SK-N-SH treated with all-trans-retinoic acid at 6 μM for 48 hours (cell line): ENCODE measurements at places on chromosomes 2 and 18.

GRCh38 chr2:17171446-17172049 lies 346.7 kb downstream of the RAD51AP2 start:
- peak; percentile 98 for ATAC-seq

GRCh38 chr2:109419171-109419756 lies 194.5 kb downstream of the SEPTIN10 start:
- ATAC-seq = no peak

DNA sequence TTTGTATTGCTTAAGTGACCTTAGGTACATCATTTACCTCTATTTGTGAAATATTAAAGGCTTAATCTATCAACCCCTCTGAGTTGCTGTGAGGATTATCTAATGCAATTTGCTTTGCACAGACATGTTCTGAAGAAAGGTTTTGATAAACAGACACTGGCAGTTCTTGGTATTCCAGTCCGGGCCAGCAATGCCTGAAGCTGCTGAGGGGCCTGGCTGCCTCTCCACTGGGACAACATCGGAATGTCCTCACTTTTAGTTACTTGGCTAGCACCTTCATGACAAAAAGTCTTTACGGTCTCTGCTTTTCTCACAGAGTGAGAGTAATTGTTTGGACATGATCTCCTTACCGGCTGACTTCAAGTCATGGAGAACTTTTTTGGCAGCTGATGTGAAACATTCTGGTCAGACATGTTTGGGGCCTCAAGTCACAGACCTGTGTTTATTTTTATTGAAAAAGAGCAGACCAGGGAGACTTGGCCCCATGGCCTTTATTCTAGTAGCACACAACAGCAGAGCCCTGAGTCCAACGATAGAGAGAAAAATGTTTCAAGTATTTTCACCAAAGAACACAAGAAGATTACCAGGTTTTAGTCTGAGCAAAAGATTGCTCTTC lies 1112.3 kb upstream of the FANCL start:
- no peak for ATAC-seq

- ATAC-seq = no peak
Measured at GRCh38 chr2:50514901-50515300, 517.0 kb downstream of the NRXN1 start.

GRCh38 chr18:59665057-59666006 lies 31.9 kb downstream of the CCBE1 start:
- no peak for ATAC-seq

- ATAC-seq = no peak
Measured at GRCh38 chr2:17107151-17107550, 411.1 kb downstream of the RAD51AP2 start.

GRCh38 chr2:39629646-39630045 lies 36.1 kb upstream of the TMEM178A start:
- no peak for ATAC-seq

GRCh38 chr18:22703883-22704585 lies 229.1 kb upstream of the RBBP8 start:
- peak; percentile 87 for ATAC-seq
